Neural progenitor cell (in vitro differentiated cells): ENCODE measurements at places on chromosomes 4 and X.

DNA sequence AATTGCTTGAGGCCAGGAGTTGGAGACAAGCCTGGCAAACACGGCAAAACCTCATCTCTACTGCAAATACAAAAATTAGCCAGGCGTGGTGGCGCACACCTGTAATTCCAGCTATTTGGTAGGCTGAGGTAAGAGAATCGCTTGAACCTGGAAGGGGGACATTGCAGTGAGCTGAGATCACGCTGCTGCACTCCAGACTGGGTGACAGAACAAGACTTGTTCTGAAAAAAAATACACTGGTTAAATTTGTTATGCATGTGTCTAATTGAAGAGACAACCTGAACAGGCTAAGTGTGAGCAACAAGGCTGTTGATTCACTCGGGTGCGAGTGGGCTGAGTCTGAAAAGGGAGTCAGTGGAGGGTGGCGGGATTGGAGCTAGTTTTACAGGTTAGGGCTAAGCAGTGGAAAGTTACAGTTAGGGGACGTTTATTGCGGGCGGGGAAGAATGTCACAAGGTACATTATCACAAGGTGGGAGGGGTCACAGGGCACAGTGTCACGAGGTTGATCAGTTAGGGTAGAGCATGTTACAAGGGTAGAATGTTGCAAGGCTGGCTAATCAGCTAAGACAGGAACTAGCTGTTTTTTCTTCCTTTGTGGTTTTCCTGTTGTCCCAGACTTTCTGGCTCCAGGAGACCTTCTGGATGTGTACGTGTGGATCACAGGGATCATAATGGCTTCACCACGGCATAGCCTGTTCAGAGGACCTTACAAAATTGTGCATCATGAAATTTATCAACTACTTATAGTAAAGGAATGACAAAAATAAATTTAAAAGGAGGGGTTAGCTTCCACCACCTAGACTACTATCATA lies 115.8 kb downstream of the NAA11 start:
- no peak for DNase-seq

GRCh38 chrX:103783196-103783595 lies 6.6 kb downstream of the PLP1 start:
- no peak for DNase-seq

DNA sequence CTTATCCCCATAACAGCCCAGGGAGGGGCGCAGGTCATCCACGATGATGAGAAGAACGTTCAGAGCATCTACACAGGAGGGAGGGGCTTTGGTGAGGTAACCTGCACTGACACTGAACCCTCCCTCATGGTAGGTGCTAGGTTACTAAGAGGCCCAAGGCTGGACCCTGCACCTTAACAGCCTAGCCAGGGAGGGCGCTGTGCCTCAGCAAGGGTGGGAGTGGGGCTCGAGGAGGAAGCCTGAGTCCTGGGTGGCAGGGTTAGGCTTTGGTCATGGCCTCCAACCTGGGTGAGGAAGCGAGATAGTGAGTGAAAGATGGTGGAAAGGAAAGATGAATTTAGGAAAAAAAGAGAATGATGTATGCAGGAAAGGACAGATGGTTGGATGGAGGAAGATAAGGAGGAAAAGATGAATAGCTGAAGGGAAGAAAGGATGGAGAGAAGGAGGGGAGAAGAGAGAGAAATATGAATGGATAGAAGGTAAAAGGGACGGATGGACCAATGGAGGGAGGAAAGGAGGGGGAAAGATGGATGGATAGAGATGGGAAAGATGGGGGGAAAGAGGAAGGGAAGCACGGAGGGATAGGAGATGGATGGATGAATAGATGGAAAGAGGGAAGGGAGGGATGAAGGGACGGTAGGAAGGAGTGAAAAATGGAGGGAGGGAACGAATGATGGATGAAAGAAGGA lies 736 bp downstream of the IDS start:
- DNase-seq: peak; percentile 27

GRCh38 chrX:72479324-72480274 lies 93.0 kb downstream of the HDAC8 start:
- peak; percentile 1 for DNase-seq

GRCh38 chrX:41381685-41382084 lies 47.7 kb downstream of the DDX3X start:
- DNase-seq: peak; percentile 51

DNA sequence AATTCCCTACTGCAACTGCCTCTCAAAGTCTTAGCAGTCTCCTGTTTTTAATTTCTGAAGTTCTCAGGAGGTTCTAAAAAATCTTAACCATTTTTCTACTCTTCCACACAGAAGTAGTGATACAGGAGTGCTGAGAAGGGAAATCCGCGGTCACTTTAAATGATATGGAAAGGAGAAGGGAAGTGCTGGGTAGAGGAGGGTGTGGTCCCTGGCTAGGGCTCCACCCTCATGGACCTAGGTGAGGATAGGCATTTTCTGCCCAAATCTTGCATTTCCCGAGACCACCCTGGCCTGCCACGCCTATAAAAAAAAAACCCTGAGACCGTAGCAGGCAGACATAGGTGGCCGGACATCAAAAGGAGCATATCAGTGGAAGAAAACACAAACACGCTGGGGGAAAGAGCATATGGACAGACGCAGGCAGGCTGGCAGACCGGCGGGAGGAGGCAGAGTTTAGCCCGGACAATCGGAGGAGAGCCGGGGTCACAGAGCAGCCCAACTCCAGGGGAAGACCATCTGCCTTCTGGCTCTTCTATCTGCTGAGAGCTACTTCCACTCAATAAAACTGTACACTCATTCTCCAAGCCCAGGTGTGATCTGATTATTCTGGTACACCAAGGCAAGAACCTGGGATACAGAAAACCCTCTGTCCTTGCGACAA lies 85.7 kb downstream of the POU3F4 start:
- DNase-seq: no peak

GRCh38 chrX:112820364-112821268 lies 20.0 kb downstream of the AMOT start:
- no peak for DNase-seq

DNA sequence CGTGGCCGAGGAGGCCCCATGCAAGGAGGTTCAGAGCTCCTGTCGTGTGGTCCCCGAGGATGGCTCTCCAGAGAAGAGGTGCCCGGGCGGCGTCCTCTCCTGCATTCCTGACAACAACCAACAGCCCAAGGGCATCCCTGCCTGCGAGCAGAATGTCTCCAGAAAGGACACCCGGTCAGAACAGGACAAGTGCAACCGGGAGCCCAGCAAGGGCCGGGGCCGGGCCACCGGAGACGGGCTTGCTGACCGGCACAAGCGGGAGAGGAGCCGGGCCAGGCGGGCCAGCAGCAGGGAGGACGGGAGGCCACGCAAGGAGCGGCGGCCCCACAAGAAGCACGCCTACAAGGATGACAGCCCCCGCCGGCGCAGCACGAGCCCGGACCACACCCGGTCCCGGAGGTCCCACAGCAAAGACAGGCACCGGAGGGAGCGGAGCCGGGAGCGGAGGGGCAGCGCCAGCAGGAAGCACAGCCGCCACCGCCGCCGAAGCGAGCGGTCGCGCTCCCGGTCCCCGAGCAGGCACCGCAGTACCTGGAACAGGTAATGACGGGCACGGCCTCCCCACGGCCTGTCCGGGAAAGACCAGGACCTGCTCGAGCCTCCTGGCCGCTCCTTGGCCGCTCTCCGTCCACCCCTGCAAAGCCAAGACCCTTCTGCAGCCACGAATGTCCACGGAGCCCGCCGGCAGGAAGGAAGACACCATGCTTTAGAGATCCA lies 9.8 kb downstream of the AKAP17A start:
- DNase-seq: no peak

GRCh38 chr4:114598191-114599121 lies at the start of gene UGT8:
TSS of gene UGT8 (plus strand) at chr4:114598807. CDS start at chr4:114622881, 24,074 bp downstream.
- DNase-seq: peak; percentile 87

- DNase-seq: no peak
These were observed 16.8 kb downstream of the POLR2B start for GRCh38 chr4:56995525-56995924.

GRCh38 chr4:177105536-177105935 lies 204.1 kb upstream of the NEIL3 start:
- DNase-seq: no peak

GRCh38 chr4:100872811-100873210 lies 355.0 kb upstream of the EMCN start:
- no peak for DNase-seq

GRCh38 chr4:122285285-122285684 lies 93.5 kb upstream of the ADAD1 start:
- DNase-seq: no peak
